ENCODE measurements at places on chromosomes 3 and 15.

- no peak for DNase-seq
Observed at GRCh38 chr3:115252679-115253078, 105.6 kb upstream of the ZBTB20 start.

DNA sequence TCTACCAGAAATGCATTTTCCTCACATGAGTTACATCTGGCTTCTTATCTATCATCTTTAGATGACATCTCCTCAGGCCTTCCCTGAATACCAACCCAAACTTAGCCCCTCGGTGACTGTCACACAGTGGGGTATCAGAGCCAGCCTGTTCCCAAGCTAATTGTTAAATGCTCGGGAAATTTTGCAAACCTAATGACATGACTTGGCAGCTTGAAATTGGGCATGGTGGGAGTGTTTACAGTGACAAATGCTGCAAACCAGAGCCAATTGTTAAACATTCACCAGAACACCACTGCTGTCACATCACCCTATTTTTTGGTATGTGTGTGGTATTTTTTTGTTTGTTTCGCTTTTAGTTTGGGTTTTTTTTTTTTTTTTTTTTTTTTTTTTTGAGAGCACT, 130.8 kb downstream of the HCN4 start:
- DNase-seq, result no peak

DNA sequence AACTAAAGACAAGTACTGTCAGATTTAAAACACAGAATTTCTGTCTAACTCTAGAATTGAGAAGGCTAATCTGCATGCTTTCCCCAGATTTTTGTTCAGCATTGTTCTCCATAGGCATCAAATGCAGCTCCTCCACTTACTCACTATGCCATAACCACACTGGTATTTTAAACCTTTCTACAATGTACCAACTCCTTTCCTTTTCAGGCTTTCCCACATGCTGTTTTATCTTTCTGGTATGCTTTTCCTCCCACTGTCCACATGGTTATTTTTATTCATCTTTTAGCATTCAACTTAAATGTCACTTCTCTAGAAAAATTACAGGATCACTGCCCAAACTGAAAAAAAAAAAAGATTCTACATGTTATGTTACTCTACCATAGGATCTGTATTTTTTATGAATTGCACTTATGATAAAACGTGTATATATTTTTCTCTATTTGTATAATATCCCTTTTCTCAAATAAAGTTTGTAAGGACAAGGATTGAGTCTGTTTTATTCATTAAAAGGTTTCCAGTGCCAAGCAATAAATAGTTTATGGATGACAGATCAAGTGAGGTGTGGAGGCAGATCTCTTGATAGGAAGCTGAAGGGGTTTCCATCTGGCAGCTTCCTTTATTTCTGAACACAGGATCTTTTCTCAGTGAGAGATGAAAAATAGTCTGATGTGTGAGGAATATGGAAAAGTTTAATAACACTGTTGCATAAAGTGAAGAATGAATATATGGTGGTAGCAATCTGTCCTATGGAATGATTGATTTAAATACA, 1064.5 kb downstream of the ZPLD1 start:
- DNase-seq, result no peak

GRCh38 chr3:195751560-195751959, 30.8 kb downstream of the MUC20 start:
- no peak for DNase-seq

GRCh38 chr3:117131259-117131658, 421.7 kb downstream of the TUSC7 start:
- DNase-seq, result no peak

- DNase-seq, result no peak
Observed at GRCh38 chr3:160259589-160259988, 34.4 kb downstream of the C3orf80 start.

- DNase-seq, result no peak
Observed at GRCh38 chr15:58549013-58549784, 117.4 kb downstream of the LIPC start.

DNA sequence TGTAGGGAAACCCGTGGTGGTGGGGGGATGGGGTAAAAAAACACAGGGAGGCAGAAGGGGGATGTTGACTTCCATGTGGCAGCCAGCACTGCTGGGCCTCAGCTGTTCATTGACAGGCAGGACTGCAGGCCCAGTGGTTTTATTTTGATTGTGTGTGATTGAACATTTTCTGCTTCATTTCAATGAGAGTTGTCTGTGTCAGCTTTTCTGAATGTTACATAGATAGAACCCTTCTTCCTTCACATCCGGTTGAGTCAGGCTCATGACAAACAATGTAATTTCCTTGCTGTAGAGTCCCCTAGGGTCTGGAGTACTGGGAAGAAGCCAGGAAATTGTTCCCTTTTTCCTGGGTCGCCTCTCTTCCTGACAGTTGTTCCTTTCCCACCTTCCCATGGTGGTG, 8.2 kb upstream of the RPP25 start:
- no peak for DNase-seq

DNA sequence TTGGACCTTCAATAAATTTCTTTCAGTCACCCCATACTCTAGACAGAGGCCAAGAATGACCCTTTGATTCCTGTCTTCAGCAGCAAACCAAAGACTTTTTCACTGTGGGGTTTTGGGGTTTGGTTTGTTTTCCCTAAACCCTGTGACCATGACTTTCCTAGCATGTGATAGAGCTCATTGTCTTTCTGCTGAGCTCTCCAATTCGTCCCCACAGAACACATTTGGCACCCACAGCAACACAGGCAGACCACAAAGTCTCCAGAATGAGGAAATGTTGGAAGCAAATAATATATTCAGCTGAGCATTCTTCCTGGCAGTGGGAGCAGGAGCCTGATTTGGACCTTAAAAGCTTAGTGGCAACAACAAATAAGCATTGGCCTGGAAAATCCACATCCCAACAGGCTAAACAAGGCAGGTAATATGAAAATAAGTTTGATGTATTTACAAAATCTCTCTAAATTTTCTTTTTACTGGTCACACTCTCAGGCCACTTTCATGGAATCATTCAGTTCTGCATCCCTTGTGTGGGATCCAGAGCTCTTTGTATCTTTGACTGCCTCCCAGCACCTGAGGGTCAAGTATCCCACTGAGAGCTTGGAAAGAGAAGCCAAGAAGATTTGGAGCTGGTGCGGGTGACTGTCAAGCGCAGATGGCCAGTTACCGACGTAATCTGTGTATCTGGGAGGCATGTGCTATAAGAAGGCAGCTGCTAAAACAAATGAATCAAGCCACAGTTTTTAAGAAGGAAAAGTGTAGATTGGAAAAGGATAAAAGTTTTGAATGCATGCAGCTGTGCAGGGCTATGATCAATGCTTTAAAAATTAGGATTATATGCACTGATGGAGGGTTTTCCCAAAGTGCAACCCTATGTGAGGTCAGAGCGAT, 36.5 kb upstream of the CPB1 start:
- no peak for DNase-seq

GRCh38 chr3:104628185-104628789, 738.4 kb upstream of the ALCAM start:
- DNase-seq, result peak; percentile 15

DNA sequence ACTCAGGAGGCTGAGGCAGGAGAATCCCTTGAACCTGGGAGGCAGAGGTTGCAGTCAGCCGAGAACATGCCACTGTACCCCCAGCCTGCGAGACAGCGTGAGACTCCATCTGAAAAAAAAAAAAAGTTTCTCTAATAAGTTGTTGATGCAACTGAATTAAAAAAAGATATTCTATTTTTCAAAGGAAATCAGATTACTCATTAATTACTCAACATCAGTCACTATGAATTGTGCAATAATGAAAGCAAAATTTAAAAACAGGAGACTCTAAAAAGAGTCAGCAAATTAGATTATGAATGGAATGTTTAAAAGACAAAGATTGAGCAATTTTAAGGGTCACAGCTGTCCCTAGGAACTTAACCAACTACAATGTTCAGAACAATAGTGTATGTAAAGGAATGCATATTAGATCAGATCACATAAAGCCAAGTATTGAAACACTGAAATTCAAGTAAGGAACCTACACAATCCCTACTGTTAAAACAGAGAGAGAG, 60.2 kb upstream of the SLC4A7 start:
- no peak for DNase-seq

DNA sequence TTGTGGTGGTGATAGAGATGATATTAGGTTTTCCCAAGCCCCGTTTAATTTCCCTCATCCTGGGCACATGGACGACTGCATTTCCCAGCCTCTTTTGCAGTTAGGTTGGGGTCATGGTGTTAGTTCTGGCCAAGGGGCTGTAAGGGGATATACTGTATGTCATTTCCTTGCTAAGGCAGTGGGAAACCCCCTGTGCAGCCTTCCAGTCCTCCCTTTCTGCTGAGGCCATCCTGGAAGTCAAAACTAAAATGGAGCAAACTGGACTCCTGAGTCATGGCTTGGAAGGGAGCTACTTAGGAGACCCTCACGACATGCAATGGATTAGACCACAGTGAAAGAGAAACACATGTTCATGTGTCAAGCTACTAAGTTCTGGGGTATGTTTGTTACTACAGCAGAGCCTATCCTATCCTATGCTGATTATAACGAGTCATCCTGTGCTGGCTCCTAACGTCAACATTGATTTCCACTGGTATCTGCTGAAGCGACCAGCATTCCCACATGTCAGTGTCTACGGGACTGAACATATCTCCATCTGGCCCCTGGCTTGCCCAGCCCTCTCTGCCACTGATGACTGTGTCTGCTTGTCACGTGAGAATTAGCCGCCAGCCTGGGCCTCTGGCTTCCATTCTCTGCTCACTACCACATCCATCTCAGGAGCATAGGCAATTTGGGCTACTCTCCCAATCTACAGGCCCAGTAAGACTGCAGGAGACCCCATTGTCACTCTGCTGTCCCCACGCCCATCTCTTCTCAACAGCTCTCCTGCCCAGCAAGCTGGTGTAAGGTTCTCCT, 85.6 kb upstream of the MEF2A start:
- no peak for DNase-seq

GRCh38 chr3:27715863-27716262, 6.3 kb downstream of the EOMES start:
- no peak for DNase-seq

DNA sequence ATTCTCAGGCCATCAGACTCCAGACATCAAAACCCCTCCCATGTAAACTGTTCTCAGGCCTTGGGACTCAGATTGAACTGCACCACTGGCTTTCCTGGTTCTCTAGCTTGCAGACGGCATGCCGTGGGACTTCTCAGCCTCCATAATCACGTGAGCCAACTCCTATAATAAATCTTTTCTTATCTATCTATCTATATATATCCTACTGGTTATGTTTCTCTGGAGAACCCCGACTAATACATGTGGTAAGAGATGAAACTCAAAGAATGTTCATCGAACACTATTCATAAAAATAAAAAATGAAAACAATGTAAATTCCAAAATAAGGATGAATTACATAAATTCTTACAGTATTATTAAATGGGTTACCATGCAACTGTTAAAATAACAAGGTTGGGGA, 84.5 kb upstream of the NTRK3 start:
- no peak for DNase-seq

GRCh38 chr3:115146032-115146417, 1.1 kb downstream of the ZBTB20 start:
- peak; percentile 30 for DNase-seq

- DNase-seq, result no peak
Observed at GRCh38 chr3:44955917-44956316, 20.1 kb downstream of the ZDHHC3 start.

DNA sequence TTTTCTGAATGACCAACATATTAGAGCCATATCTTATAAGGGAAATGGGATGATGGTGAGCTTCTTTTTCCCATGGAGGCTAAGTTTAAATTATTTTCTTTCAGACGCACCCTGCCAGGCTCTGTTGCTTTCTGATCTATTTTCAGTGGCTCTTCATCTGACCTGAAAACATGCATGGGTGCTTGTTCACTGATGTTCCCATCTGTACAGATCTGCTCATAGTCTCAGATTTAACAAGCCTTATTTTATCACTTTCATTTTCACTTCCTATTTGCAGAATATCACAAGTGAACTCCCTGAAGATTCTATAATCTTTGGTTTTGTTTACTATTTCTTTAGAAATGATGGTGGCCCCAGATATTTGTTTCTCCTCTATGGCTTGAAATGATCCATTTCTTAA, 31.1 kb upstream of the SUCLG2 start:
- no peak for DNase-seq

GRCh38 chr15:64740311-64741170, 34.8 kb downstream of the RBPMS2 start:
- DNase-seq, result no peak

- DNase-seq, result no peak
Observed at GRCh38 chr3:170813266-170813665, 56.7 kb downstream of the RPL22L1 start.

- DNase-seq, result no peak
Observed at GRCh38 chr3:4986175-4986781, 7.0 kb downstream of the BHLHE40 start.

Data from NCI-H1092 (cell line).